ENCODE measurements at places on chromosomes 4 and X. TPM values are rescaled to one million over a fixed set of nuclear protein-coding genes. Genes with fewer than 3 reads are reported as not detected.

DNA sequence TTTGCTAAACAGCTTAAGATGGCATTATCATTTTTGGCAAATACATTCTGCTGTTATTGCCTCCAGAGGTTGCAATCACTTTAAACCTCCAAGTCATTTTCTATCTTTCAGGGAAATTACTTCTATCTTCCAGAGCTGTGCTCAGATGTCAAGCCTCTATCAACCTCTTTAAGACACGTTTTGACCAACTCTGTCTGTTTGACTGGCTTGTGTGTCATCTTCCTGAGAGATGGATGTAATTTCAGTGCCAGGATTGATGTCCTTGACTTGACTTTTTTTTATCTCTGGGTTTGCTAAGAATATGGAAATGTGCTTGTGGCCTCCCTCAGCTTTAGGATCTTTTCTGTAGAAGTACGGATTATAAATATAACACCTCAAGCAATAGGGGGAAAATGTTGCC is 263.4 kb downstream of the GLUD2 start:
- H3K4me3 ChIP-seq: no peak overlapping the region
- no peaks in the 10 kb centered on the region for H3K4me1 ChIP-seq
- no peaks in the 10 kb centered on the region for H3K36me3 ChIP-seq

The TRIM75 gene
- total RNA-seq: not detected

The CTAG2 gene
- total RNA-seq: not detected

- DNase-seq: no peak
- peaks cover 2% of the 10 kb centered on the region for H3K36me3 ChIP-seq
- peak overlapping the region; percentile 95 for H3K27ac ChIP-seq
- peak overlapping the region; percentile 89 for H3K4me3 ChIP-seq
These were observed 86.2 kb upstream of the HPRT1 start for GRCh38 chrX:134373736-134374135.

Measured in osteocyte (in vitro differentiated cells).